Uterus (tissue), 4 donors: ENCODE measurements at places on chromosomes 12 and 14. TPM values are rescaled to one million over a fixed set of nuclear protein-coding genes. Genes with fewer than 3 reads are reported as not detected.
A peak's percentile ranks its signal among the peaks of the same experiment; 100 is the strongest.

- DNase-seq, result no peak
Measured at GRCh38 chr14:65214741-65215140, 112.4 kb upstream of the MAX start.

GRCh38 chr12:115882936-115883335 is 394.6 kb downstream of the MED13L start:
- no peak for DNase-seq

GRCh38 chr14:31271648-31272047 is 64.1 kb upstream of the HECTD1 start:
- DNase-seq, result no peak

Gene OR10AD1
- not detected for total RNA-seq

DNA sequence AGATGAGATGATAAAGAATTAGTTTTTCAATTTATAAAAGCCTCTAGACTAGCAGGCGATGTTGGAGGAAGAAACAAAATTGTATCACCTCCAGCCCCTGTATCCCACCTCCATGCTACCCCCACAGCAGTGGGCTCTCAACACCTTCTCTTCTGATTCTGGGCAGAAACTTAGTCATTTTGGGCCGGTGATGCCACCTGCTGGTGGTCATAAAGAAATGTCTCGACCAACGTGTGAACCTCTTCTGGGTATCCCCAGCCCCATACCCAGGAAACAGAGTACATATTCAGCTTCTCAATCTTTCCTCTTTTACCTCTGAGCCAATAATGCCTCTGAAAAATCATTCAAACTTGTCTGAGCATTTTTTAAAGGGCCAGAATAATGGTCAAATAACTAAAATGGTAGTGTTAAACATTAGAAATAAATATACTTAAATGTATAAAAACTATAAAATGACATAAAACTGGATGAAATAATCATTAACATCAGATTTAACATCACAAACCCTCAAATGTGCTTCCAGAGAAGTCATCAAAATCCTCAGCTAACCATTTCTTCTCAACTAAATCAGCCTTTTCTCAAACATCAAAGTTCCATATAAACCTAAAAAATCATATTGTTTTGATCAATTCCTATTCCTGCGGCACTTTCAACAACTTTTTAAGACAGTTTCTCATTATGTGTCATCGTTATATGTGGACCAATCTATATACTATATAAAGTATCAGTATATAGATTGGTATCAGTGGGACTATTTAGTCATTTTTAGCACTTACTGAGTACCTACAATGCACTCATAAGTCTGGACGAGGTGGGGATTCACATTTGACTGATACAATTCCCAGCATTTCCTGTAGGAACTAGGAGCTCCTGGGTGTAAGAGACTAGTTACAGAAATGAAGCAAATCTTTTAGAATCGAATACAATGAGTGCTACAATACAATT is 69.4 kb downstream of the ATXN2 start:
- peak; percentile 30 for DNase-seq

GRCh38 chr14:68368850-68369249 is 424.0 kb downstream of the ZFP36L1 start:
- DNase-seq, result no peak

Gene CEP290
- total RNA-seq, result 24.6 TPM

Gene CATSPERB
- total RNA-seq, result 4.1 TPM

- DNase-seq, result peak; percentile 80
Measured at GRCh38 chr14:73789989-73790581, 61.5 kb upstream of the PTGR2 start.

GRCh38 chr14:23025151-23025814 is 9.4 kb downstream of the PSMB5 start:
- DNase-seq, result no peak

- no peak for DNase-seq
Measured at GRCh38 chr12:96466939-96467751, 22.2 kb upstream of the CFAP54 start.

DNA sequence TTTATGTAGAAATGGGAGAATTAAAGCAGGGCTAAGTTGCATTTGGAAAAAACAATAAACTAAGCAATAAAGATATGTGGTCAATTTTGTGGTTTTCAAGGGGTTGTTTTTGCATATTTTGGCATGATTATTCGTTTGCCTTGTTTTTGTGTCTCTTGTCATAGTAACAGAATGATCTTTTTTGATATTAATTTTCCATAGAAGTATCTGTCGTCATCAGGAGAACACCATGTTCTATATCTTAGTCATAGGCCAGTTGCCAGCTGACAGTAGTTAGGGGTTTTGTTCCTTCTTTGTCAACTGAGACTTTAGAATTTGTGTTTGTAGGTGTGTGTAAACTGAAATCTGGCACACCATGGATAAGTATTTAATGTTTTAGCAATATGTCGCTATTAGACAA is 1354.8 kb downstream of the LRFN5 start:
- no peak for DNase-seq

GRCh38 chr12:22413592-22413991 is 79.1 kb upstream of the ST8SIA1 start:
- DNase-seq, result no peak

Gene KRT82
- total RNA-seq, result not detected

DNA sequence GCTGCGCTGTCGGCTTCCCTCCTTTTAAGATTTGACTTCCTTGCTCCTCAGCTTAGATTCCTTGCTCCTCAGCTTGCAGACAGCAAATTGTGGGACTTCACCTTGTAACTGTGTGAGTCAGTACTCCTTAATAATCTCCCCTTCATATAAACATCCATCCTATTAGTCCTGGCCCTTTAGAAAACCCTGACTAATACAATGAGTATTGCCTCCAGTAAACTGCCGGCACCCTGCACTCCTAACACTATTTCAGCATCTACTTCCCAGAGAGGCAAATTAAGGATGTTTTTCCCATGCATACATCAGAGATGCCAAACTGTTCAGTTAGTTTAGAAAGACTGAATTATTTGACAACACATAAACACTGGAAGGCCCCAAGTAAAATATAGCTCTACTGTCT is 611.3 kb upstream of the TMEM132C start:
- DNase-seq, result no peak

GRCh38 chr14:90438841-90439240 is 42.0 kb downstream of the CALM1 start:
- DNase-seq, result no peak

Gene PHETA1
- under 0.01 TPM for total RNA-seq

DNA sequence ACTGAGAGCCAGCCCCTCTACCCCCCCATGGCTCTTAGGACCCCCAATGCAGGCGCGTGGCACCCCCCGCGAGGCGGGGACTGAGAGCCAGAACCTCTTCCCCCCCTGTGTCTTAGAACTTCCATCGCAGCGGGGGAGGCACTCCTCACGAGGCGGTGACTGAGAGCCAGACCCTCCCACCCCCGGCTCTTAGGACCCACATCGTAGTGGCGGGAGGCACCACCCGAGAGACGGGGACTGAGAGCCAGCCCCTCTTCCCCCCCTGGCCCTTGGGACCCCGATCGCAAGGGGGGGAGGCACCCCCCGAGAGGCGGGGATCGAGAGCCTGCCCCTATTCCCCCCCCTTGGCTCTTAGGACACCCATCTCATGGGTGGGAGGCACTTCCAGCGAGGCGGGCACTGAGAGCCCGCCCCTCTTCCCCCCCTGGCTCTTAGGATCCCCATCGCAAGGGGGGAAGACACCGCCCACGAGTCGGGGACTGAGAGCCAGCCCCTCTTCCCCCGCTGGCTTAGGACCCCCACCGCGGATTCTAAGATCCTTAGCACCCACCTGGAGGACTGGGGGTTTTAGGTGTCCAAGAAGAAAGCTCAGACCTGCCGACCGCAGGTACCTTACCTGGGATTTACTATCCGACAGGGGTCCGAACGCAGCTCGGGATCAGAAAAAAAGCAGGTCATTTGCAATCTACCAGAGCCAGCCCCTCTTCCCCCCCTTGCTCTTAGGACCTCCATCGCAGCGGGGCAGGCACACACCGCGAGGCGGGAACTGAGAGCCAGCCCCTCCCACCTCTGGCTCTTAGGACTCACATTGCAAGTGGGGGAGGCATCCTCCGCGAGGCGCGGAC is 44.9 kb downstream of the DDX11 start:
- DNase-seq, result peak; percentile 71

GRCh38 chr12:92654929-92655328 is 47.9 kb upstream of the PLEKHG7 start:
- DNase-seq, result no peak

Gene PTPRB
- 87.6 TPM for total RNA-seq

- DNase-seq, result no peak
Measured at GRCh38 chr12:114815026-114815795, 131.2 kb upstream of the TBX3 start.

Gene TBX3
- total RNA-seq, result 74.7 TPM
